ENCODE measurements at places on chromosomes 6 and 20. TPM values are rescaled to one million over a fixed set of nuclear protein-coding genes. Genes with fewer than 3 reads are reported as not detected.

Gene GTPBP2
- total RNA-seq, result 27.1 TPM

DNA sequence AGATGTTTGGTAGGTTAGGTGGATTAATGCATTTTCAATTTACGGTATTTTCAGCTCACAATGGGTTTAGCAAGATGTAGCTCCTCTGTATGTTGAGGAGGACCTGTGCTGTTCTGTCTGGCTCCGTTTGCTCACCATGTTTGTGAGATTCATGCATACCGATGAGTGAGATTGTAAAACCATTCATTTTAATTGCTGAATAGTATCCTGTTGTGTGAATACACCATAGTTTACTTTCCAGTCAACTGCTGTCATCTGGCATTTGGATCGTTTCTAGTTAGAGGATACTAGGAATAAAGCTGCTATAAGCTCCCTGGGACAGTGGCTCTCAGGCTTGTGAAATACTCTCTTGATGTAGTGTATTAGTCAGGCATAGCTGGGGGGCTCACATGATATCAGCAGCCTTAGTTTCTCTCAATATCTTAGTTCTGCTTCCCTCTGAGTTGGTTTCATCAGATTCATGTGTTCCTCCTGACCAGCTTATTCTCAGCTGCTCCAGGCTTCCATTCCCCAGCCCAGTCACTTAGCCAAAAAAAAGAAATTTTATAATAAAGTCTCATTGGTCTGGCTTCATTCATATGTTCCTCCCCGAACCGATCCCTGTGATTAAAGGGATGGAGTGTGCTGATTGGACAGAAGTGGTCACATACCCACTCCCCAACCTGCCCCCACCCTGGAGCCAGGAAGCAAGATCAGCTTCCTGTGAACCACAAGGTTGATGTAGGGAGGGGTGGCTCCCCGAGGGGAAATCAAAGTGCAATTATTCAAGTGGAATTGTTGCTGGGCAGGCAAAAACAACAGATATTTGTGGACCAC is 10.9 kb upstream of the B4GALT5 start:
- peak; percentile 36 for DNase-seq

DNA sequence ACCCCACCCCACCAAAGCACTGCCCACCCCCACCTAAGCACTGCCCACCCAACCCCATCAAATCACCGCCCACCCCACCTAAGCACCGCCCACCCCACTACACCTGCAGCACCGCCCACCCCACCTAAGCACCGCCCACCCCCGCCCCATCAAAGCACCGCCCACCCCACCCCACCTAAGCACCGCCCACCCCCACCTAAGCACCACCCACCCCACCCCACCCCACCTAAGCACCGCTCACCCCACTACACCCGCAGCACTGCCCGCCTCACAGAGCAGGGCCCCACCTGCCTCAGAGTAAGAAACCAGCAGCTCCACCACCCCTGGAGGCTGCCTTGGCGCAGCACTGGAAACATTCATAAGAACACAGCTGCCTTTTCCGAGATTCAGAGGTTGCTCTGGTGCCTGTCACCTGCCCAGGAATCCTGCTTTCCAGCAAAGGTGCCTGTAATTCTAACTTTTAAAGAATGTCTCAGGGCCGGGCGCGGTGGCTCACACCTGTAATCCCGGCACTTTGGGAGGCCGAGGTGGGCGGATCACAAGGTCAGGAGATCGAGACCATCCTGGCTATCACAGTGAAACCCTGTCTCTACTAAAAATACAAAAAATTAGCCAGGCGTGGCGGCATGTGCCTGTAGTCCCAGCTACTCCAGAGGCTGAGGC is 148.2 kb downstream of the BMP7 start:
- DNase-seq, result no peak

DNA sequence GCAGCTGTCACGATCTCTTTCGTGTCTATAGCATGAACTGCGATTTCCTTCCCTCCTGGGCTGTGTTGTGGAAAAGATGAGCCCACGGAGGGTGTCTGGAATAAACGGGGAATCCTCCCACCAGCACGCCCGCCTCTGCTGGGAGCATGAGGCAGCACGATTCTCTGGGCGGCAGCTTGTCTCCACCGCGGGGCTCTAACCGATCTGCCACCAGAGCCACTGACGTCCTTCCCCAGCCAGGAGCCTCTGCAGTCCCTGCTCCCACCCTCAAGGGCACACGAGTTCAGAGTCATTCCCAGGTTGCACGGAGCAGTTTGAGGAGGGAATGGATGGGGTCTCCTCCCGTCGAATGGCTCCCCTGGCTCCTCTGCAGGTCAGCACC is 197.6 kb downstream of the DLL1 start:
- DNase-seq, result no peak
